ENCODE measurements at places on chromosomes 3 and 15.
A peak's percentile ranks its signal among the peaks of the same experiment; 100 is the strongest.

GRCh38 chr15:62147149-62147548, 17.9 kb downstream of the C2CD4B start:
- no peak for DNase-seq

- DNase-seq, result no peak
Observed at GRCh38 chr3:109819734-109820133, 482.4 kb upstream of the DPPA4 start.

GRCh38 chr3:15436246-15436645, 8.8 kb downstream of the EAF1 start:
- DNase-seq, result no peak

- no peak for DNase-seq
Observed at GRCh38 chr3:32423534-32423933, 31.9 kb downstream of the CMTM7 start.

GRCh38 chr3:116863822-116864589, 154.4 kb downstream of the TUSC7 start:
- DNase-seq, result peak; percentile 0

DNA sequence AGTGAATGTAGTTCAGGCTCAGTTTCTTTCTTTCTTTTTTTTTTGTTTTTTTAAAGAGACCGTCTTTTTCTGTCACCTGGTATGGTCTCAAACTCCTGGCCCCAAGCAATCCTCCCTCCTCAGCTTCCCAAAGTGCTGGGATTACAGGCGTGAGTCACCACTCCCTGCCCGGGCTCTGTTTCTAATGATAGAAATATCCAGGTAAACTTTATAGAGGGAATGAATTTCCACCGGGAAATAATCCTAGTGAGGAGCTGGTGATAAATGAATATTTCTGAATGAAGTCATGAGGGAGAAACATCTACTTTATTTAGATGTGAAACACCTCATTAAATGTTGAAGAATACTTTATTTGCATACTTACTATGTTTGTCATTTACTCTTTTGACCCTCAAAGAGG, 7.2 kb downstream of the RNF13 start:
- DNase-seq, result no peak

- no peak for DNase-seq
Observed at GRCh38 chr3:52707585-52707984, 1.7 kb downstream of the SPCS1 start.

- no peak for DNase-seq
Observed at GRCh38 chr3:86537171-86537570, 453.8 kb downstream of the VGLL3 start.

GRCh38 chr15:78341057-78341987, 1.2 kb downstream of the CRABP1 start:
- no peak for DNase-seq

DNA sequence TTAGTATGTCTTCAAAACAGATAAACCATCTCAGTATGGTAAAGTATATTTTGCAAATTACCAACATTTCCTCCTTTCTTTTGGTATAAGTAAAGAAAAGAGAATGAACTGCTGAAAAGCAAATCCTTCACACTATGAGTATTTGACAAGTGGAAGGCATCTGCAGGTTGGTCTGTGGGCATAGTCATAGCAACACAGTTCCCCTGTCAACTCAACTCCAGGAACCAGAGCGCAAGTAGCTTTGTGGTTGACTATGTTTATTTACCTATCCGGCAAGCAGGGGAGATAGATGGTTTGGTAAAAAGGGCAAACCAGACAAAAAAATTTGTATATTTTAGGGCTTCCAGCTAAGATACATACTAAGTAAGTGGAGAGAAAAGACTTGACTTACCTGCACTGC, 88.3 kb upstream of the PPIB start:
- no peak for DNase-seq

GRCh38 chr15:39868396-39868795, 51.7 kb downstream of the GPR176 start:
- DNase-seq, result no peak

DNA sequence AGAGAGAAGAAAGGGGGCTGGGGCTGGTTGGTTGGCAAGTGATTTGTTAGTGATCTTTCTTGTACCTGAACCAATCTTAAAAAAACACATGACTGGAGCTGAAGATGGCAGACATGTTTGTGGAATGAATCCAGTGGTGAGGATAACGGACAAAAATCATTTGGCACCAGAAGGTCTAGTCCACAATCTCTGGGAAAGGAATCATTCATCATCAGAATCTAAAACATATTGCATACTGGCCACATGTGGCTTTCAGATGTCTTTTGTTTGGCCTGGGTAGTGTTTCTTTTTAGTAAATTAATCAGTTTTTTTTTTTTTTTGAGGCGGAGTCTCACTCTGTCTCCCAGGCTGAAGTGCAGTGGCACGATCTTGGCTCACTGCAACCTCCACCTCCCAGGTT, 5.0 kb downstream of the NEK11 start:
- no peak for DNase-seq

DNA sequence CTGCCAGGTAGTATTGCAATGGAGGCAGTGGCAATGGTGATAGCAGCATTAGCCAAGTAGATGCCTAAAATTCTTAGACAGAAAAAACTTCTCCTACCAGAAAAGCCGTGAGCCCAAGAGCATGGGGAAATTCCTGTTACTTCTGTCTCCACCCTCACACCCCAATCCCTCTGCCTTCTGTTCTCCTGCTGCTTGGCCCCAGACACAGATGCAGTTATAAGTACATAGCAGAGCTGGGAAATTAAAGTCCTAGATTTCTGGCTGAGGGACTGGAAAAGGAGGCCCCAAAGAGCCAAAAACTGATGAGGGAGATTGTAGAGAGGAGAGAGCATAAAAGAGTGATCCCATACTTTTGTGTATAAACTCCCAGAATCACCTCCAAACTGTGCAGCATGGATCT, 166.9 kb downstream of the SMAD6 start:
- no peak for DNase-seq

- no peak for DNase-seq
Observed at GRCh38 chr15:35673093-35673684, 127.2 kb upstream of the DPH6 start.

DNA sequence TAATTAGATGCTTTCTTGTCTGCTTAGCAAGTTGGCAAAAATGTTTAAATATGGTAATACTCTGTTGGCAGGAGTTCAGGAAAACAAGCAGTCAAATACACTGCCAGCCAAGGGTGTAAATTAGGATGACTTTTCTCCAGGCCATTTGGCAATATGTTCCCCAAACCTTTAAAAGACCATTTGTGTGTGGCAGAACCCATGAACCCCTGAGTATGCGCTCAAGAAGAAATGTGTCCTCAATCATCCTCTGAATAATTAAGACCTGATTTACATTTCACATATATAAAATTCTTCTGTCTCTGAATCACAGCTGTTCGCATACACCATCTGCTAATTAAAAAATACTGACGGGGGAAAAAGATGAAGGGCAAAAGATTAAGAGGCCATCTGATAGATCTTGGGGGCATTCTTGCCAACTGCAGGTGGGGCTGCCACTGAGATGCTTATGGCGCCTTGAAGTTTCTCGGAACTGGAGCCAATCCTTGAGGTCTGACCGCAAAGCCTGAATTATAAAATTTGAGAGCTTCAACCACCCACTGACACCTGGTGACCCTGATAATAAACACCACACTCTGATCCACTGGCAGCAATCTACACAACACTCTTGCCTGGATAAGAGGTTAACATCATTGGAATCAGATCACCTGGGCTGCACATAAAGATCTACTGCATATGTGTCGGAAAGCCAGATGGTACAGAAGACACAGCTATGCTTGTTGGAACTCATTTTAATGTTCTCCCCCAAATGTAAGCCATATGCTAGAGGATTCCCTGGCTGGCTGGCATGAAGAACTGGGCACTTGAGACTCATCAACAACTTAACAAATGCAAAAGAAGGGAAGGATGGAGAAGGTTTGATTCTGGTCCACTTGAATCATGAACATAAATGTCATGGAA, 190.6 kb downstream of the OSBPL10 start:
- DNase-seq, result no peak
